ENCODE measurements at places on chromosomes 12 and 14.

DNA sequence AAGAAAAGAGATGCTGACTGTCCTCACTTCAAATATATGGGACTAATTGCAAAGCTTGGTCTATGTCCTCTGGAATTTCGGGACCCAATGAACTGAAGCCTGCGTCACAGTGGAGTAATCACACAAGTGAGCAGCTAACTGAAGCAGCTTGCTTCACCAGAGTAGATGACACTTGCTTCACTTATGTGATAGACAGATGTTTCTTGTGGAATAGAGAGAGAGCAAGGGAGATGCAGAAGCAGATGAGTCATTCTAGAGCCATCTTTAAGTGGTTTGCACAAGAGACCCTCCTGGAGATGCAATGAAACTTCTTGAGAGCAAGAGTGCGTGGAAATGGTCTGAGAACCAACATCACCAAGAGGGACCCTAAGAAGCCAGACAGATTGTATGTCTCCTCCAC lies 1537.1 kb upstream of the FLRT2 start:
- DNase-seq: peak; percentile 48

- no peak for DNase-seq
Observed at GRCh38 chr12:121176826-121177529, 33.0 kb upstream of the P2RX4 start.

DNA sequence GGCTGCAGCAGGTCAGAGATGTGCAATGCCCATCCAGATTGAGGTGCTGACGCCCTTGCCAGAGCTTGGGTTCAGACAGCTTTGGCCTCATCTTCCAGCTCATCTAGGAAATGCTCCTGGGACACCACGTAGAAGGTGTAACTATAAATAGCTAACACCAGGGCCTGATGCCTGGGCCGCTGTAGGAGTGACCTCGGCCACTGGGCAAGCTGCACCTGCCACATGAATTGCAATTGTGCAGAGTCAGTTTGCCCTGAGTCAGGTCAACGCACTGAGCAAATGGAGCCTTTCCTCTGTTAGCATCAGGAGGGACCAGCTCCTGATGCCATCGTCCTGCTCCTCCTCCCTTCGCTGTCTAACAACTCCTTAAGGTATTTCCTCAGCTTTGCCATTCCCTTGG lies 17.4 kb upstream of the DNM1L start:
- no peak for DNase-seq

DNA sequence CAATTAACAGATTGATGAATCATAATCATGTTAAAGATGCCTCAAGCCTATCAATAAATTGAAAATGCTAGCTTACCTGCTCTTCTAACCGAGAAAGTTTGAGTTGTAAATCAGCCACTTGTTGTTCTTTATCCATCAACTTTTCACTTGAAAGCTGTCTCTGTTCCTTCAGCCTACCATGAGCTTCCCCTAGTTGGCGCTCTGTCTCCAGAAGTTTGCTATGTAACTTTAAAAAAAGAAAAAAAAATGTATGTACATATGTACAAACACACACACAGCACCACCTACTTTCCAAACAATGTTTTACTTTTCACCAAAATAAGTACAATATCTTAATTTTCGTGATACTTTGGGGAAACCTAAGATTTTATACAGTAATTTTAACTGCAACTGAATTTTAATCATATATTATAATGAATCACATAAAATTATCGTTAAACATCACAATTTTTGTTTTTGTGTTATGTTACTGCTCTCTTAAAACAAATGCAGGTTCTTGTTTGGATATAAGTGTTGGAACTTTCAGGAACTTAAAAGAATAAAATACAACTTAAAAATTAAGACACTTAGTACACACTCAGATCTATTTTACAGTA lies 101.2 kb downstream of the EEA1 start:
- no peak for DNase-seq

GRCh38 chr14:59283361-59283760 lies 94.9 kb downstream of the DAAM1 start:
- DNase-seq: no peak

GRCh38 chr12:56462565-56462964 lies 5.8 kb upstream of the SPRYD4 start:
- DNase-seq: no peak

DNA sequence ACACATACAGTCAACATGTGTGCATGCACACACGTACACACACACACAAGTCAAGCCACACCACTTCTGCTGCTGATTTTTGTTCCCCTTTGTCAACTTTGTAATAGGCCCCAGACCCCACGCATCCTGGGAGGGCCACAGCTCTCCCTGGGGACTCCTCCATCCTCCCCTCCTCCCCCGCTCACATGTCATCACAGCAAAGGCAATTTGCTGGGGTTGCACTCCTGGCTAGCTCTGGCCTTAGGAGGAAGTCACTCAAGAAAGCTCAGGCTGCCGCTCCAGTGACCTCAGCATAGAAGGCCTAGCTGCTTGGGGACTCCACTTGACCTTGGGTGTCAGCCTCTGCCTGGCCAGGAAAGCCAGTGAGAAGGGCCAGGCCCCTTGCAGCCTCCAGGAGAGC lies 27.2 kb downstream of the NGB start:
- no peak for DNase-seq

GRCh38 chr12:126617312-126617711 lies 1552.1 kb downstream of the AACS start:
- no peak for DNase-seq

GRCh38 chr12:22008196-22008595 lies 37.8 kb upstream of the CMAS start:
- DNase-seq: no peak

- no peak for DNase-seq
Observed at GRCh38 chr12:57148469-57149244, 1.2 kb upstream of the LRP1-AS start.

- DNase-seq: no peak
Observed at GRCh38 chr14:99028041-99028440, 244.0 kb downstream of the BCL11B start.

DNA sequence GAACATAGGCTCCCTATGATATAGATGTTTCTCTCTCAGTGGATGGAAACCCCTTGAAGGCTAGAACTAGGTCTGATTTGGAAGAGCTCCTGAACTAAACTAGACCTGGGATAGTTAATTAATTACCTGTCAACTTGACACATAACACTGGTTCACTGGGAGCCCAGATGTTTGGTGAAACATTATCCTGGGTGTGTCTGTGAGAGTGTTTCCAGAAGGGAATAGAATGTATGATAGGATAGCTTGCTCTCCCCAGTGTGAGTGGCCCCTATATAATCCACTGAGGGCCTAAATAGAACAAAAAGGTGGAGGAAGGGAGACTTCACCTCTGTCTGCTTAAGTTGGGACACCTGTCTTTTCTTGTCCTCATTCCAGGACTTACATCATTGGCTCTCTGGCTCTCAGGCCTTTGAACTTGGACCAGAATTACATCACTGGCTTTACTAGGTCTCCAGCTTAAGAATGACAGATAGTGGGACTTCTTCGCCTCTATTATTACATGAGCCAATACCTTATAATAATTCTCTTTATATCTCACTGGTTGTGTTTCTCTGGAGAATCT lies 194.1 kb downstream of the KTN1 start:
- no peak for DNase-seq

DNA sequence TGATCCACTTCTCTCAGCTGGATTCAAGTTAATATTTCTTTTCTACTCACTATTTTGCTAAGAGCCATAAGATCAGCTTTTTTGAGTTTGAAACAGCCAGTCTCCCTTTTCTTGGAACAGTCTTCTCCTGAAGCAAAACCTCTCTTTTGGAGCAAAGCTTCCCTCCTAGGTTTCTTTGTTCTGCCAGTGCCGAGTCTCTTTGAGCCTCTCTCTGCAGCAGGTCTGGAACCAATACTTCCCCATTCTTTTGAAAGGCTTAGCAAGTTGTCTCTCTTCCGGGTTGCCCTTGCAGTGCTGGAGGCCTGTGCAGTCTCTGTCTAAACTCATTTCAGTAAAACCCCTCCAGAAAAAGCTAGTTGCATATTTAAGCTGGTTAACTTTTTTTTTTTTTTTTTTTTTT lies 454.8 kb downstream of the NOVA1 start:
- DNase-seq: no peak

DNA sequence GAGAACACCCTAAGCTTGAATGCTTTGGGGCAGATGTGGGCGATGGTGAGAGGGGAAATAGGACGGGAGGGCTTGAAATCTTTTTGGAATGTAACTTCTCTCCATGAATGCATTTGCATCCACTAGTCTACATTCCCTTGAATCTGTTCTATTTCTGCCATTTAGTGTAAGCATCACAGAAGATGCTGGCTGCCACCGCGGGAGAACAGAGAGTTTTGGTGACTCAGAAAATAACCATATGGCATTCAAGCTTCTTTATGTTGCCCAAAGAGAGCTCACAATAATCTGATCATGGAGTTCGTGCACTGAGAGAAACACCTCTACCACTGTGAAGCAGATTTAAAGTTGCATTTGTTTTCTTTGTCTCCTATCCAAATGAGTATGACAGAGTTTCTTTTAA lies 52.6 kb upstream of the OTX2 start:
- DNase-seq: no peak

GRCh38 chr12:6868211-6869048 lies 1.1 kb downstream of the TPI1 start:
- no peak for DNase-seq

DNA sequence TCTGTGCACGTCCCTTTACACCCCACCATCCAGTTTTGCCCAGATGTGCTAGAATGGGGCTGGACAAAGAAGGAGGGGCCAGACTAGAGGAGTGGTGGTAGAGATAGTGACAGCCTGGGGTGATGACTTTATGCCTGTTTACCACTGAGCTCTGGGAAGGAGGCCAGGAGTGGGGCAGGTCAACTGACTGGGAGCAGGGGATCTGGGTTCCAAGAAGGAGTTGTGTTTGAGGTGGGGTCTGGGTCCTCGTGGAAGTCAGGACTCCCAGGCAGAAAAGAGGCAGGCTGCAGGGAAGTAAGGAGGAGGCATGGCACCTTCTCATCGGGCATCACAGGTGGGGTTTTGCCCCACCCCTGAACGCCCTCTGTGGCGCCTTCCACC lies 315 bp downstream of the LTB4R2 start:
- DNase-seq: no peak

DNA sequence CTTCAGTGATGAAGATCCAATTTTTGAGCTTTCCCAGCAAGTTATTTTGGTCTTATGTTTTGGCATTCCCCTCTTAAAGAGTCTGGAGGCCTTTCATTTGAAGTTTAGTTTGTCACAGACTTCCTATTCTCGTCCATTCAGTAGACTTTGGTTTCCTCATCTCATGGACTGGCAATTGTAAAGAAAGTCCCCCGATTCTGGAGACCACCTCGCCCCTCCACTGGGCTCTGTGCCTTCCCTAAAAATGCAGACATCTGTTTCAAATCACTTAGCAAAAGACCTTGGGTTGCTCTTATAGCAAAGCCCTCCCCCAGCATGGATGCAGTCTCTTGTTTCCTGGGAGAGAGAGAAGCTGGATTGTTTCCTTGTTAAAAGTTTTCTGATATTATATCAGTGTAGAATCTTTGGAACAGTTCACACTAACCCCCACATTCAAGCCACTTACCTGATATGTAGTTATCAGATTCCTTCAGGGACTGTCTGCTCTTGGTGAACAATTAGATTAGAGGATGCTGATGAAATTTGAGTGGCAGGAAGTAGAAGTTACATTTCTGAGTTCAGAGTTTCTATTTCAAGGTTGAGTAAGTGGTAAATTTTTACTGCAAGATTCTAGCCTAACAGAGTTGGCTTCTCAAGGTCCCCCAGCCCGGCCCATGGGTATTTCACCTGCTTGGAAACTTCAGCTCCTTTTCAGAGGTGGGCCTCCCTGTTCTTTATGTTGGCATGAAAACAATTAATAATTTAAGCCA lies 56.3 kb downstream of the PLXNC1 start:
- no peak for DNase-seq

DNA sequence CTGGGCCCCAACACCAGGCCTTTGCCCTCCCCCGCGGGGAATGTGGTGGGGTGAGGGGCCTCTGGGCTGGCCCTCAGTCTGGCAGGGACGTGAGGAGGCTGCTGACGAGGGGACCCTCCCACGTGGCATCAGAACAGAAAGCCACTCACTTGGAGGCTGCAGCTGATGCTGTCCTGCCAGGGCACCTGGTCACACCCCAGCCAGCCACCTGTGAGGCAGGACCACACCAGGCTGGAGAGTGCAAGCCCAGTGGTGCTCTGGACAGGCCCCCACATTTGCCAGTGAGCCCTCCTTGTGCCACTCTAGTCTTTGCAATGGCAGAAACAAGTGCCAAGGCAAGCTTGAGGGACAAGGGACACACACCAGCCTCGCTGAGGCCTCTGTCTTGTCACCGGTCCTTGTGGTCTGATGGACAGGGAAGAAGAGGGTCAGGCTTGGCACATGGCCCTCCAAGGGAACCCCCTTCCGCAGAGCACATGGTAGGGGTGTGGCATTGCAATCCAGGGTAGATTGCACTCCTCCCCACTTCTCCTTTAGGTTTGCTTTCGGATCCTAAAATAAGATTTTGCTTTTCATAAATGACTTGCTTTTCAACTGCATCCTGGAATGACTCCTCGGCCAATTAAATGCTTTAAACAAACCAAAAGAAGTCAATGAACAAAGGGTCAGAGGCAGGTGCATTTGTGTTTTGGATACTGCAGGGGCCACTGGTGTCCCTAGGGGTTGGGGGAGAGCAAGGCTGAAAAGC lies 53.7 kb downstream of the CCDC88C start:
- DNase-seq: peak; percentile 59

All from SIG-M5 (cell line).